ENCODE measurements at places on chromosomes 7 and 10.

DNA sequence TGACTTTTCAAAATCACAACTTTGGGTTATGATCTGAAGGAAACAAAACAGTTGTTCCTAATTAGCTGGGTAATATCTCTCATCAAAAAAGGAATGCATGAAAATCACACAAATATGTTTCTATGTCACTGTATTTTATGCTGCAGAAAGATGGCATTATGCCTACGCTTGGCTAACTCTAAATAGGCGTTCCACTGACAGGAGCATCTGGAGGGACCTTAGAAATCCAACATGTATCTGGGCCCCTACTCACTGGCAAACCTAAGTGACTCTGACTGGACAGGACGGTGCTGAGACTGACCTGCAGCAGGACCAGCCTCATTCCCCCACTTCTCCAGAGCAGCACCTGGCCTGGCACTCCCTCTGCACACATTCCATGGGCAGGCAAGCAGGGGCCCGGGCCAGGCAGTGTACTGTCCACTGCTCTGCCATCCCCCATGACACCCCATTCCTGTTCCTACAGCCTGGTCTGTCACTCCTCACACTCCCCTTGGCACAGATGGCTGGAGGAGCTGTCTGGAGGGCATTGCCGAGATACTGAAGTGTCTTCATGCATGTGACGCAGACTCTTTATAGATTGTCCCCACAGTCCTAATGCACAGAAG is 2.6 kb upstream of the MYL7 start:
- DNase-seq: no peak

- no peak for DNase-seq
Measured at GRCh38 chr10:49184642-49185111, 3.5 kb downstream of the TMEM273 start.

- DNase-seq: no peak
Measured at GRCh38 chr10:117164592-117165537, 26.8 kb upstream of the VAX1 start.

DNA sequence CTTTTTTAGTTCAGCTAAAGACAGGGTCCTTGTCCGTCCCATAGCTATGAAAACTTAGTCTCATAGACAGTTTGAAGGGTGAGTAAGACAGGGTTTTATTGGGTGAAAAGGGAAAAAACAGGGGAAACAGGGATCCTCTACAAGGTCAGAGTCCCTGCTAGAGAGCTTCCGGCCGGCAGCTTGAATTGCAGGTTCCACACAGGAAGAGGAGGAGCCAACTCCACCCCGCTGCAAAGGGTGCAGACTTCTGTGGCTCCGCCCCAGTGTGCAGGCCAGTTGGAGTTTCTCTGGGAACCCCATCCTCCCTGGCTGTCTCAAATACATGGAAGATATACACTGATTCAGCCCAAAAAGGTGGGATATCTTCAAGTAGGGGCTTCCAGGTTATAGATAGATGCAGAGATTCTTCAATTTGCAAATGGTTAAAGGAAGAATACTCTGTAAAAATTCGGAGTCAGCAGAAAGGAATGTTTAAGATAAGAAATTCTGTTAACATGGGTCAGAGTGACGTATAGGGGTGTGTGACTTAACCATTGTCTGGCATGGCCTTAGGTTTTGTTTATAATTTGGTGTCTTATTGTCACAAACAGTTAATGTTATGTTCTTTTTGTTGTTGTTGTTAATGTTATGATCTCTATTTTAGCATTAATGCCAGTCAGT is 34.6 kb upstream of the HECW1 start:
- DNase-seq: no peak

DNA sequence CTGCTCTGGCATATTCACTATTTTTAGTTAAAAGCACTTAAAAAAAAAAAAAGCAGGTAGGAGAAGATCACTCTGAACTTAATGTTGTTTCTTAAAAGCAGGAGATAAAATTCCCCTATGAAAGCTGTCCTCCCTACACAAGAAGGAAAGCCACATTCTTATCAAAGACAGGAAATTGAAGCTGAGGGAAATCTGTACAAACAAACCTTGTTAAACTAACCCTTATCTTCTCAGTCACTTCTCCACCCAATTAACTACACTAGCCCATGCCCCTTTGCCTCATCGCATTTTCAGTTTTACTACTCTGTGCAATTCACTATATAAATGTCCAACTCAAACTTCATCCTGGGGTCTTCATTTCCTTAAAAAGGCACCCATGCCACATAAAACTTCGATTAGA is 2.7 kb upstream of the CDCA7L start:
- no peak for DNase-seq

DNA sequence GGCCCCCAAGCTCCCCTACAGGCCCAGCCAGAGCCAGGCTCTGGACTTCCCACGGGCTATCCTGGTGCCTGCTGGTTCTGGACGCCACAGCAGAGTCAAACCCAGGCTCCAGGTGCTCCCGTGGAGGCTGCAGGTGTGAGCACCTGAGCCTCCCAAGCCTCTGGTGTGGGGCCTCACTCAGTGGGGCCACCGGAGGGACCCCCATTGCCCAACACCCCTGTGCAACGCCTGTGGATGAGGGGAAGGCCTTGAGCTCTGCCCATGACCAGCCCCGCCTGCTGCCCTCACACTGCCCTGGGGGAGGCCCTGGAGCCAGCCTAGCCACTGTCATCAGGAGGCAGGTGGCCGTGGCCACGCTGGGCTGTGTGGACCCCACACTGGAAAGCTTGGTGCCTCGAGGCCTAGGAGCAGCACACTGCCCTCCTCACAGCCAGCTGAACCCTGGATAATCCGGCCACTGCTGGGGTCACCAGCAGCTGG is 229.3 kb downstream of the MAD1L1 start:
- DNase-seq: no peak

DNA sequence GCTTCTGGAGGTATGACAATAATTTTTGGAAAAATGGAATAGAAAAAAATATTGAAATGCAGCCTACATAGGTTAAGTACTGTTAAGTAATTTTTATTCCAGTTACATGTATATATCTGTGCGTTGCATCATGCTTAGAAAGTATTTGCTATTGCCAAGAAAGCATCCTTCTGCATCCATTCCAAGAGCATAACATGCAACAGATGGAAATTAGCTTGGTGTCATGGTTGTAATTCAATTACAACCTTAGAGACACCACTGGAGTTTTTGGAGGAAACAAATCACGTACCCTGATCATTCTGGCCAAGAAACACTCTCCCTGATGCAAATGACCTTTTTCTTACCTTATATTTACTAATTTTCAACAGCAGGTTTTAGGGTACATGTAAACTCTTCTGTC is 1.7 kb downstream of the AKR1B1 start:
- DNase-seq: no peak

DNA sequence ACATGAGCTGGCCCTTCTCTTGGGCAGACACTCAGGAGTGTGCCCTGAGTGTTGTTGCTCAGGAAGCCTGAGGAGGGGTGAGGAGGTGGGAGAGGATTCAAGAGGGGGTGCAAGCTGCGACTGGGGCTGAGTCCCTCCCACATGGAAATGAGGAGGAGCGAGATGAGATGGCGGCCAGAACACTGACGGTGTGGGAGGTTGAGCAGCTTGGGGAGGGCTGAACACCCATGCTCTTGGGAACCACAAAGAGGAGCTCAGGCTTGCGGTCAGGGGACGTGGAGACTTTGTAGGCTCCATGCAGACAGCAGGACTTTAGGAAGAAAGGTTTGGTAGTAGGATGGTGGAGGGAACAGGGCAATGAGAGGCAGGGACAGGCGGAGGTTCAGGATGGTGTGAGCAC is 163.2 kb upstream of the SHH start:
- DNase-seq: no peak

DNA sequence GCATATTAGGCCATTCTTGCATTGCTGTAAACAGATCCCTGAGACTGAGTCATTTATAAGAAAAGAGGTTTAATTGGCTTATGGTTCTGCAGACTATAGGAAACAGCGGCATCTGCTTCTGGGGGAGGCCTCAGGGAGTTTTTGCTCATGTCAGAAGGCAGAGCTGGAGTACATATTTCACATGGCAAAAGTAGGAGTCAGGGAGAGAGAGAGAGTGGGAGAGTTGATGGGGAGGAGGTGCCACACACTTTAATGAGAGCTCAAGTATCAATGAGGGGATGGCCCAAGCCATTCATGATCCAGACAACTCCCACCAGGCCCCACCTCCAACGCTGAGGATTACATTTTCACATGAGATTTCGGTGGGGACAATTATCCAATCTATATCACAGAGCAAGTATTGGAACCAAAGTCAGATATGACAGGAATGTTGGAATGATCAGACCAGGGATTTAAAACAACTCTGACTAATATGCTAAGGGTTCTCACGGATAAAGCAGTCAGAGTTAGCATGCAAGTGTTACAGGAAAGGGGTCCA is 795.3 kb upstream of the CELF2 start:
- no peak for DNase-seq

GRCh38 chr10:1403508-1404322 is 333.6 kb downstream of the ADARB2 start:
- DNase-seq: no peak

DNA sequence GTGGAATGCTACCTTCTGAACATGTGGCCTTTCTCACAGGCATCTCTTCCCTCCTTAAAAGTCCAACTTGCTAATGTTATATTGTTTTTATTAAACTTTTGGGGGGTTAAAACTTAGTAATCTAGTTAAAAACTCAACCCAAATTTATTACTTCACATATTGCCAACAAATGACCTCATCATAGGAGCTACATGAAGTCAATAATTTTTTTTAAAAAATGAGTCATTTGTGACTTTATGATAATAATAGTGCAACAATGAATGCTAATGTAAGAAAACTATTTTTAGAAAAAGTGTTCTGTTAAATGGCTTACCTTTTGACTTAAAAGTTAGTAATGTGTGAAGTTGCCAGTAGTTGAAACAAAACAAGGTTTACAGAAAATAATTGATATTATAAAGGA is 325.9 kb upstream of the FZD1 start:
- no peak for DNase-seq

- DNase-seq: peak; percentile 26
Measured at GRCh38 chr10:73263693-73264347, 11.4 kb upstream of the MRPS16 start.

- no peak for DNase-seq
Measured at GRCh38 chr10:132132421-132132841, 54.3 kb upstream of the DPYSL4 start.

- DNase-seq: no peak
Measured at GRCh38 chr7:92279396-92280031, 33.7 kb downstream of the ANKIB1 start.

DNA sequence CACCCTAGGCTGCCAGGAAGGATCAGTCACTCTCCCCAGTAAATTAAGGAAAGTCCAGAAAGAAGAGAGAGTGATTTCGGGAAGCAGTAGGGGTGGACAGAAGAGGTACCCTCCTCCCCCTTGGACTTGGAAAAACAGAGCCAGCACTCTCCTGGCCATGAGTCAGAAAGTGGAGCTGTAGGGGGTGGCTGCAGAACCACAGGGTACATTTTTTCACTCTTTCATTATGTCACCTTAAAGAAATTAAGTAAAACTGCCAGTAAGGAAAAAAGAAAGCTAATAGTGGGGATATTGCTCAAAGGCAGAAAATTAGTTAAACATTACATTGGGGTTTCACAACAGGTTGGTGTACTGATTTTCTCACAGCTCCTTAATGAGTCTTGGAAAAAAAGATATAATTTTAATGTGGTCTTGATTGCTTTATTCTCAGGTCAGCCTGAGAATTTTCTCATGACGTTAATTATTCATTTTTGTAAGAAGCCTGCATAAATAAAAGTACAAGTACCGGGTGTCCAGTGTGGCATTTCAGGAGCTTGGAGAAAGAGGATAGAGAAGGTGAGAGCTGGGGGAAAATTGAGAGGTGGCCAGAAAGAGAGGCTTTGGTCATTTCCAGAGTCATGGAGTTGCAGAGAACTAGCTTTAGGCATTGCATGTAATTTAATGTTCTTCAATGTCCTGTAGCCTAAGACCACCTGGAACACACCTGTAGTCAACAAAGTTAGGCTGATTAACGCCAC is 23.2 kb upstream of the AOAH start:
- no peak for DNase-seq

DNA sequence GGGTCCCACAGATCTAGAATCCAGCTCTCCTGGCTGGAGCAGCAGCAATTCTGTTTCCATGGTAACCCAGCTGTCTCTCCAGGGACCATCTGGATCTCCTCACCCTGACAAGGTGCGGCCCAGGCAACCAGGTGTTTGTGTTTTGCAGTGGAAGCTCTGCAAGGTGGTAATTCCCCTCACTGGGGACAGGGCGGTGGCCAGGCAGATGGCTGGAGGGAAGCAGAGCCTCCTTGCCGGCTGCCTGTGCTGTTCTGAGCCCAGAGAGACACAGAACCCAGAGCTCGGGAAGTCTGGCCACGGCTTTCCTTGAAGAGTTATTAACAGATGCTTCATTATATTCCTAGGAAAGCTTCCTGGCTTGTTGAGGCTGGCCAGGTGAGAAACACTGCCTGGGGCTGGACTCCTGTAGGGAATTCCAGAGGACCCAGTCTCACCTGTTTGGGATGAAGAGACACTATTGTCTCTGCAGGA is 118.2 kb upstream of the PPIF start:
- DNase-seq: no peak

DNA sequence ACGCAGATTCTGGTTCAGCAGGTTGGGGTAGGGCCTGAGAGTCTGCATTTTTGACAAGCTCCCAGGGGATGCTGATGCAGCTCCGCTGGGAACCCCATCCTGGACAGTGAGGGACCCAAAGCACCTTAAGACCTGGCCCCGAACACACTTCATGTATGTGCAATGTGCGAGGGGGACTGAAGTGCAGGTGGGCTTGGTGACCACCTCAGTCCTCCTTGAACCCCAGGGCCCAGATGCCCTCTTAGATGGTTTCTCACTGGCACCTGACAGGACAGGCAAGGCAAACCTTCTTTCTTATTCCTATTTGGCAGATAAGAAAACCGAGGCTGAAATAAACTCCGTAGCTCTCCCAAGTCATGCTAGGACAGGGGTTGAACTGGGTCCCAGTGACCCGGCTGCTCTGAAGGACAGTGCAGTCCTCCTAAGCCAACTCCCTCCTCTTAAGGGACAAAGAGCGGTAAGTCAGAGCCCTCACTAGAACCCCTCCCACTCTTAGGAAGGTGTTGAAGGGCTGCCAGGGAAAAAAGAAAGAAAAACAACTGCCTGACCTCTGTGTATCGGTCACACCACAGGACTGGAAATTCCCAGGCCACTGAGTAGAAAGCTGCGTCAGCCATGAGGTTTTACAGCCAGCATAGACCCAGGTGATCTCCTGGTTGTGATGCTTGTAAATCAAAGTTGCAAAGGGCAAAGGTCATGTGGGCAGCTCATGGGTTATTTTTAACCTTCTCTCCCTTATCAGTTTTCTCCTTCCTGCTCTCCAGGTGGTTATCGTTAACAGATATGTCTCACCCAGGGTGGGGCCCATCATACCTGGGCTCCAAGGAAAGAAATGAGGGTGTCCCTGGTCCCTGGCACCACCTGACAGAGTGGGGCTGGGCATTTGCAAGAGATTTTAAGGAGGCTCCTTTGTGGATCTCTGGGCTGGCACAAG is 90.9 kb upstream of the SMNDC1 start:
- DNase-seq: peak; percentile 29

DNA sequence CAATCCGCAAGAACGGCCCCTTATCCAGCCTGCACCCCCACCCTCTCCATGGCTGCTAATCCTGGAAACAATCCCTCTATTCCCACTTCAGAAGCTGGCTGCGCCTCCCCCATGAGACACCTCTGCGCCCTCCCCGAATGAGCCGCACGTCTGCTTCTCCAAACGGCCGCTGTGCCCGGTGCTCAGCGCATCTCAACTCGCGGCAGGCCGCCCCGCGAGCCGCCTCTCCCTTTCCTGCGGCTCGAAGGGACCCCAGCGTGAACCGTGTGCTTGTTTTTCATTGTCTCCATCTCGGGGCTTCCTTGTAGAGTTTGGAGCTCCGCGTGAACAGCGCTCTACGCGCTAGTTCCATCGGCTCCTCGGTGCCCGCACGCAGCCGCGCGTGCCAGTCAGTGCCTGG is 20.8 kb upstream of the FXYD4 start:
- no peak for DNase-seq

GRCh38 chr7:41121228-41121627 is 581.7 kb downstream of the INHBA start:
- no peak for DNase-seq
